ENCODE measurements at places on chromosomes 4 and X.

- no peak for DNase-seq
Measured at GRCh38 chrX:83829874-83830273, 31.1 kb upstream of the CYLC1 start.

DNA sequence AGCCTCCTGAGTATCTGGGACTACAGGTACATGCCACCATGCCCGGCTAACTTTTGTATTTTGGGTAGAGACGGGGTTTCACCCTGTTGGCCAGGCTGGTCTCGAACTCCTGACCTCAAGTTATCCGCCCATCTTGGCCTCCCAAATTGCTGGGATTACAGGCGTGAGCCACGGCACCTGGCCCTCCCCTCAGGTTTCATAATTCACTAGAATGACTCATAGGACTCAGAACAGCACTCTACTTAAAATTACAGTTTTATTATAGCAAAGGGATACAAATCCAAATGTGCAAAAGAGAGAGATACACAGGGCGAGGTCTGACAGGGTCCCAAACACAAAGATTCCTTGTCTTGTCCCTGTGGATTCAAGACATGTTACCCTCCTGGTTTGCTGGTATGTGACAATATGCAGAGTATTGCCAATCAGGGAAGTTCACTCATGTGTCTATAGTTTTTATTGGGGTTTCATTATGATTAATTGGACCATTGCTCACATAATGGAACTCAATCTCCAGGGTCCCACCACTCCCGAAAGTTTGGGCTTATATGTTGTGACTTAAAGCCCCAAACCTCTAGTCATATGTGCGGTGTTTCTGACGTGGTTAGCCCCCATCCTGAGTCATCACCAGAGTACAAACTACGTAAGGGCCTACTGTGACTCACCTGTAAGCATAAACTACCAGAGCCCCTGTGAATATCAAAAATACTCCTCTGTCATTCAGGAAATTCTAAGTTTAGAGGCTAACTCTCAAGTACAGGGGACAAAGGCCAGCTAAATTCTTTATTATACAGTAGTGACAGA is 5.2 kb downstream of the YIPF6 start:
- no peak for DNase-seq

DNA sequence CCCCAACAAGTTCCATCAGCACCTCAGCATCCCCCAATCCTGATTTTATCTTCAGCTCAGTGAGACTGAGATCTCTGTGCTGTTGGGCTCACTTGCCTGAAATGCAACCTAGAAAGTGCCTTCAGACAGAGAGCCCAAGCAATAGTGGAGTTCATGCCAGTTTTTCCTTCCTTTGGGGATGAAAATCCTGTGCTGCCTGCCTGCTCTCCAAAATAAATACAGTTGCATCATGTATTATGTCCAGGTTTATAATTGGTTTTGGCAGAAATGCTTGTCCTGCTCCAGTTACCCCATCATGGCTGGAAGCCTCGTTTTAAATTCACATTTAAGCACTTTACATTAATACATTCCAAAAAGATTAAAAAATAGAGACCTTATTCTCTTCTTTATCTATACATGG is 1865.5 kb upstream of the TENM3 start:
- no peak for DNase-seq

DNA sequence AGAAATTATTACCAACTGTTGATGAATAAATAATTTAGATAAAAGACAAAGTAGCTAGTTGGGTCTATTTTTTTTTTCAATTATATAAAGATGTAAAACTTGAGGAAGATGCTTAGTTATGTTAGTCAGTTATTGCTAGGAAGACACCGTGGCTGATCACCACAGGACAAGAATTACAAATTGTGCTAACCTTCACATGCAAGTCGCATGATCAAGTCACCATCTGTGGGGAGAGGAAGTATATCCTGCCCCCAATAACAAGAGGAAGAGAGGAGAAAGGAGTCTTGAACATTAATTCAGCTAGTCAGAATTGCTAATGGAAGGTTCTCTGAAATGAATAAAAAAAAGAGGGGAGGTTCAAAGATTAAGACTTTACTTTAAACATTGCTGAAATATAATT is 52.3 kb downstream of the CPEB2 start:
- no peak for DNase-seq

- DNase-seq: no peak
Measured at GRCh38 chr4:83389756-83390505, 55.3 kb upstream of the HPSE start.

DNA sequence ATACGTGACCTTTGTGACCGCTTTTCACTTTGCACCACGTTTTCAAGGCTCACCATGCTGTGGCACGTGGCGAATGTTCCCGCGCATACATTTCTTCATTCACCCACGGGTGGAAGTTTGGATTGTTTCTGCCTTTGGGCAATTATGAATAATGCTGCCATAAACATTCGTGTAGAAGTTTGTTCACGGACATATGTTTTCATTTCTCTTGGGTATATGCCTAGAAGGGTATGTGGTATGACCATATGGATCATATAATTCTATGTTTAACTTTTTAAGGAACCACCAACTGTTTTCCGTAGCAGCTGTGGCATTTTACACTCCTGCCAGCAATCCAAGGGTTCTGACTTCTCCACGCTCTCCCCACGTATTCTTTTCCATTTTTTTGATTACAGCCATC is 60.9 kb upstream of the MXD4 start:
- no peak for DNase-seq

DNA sequence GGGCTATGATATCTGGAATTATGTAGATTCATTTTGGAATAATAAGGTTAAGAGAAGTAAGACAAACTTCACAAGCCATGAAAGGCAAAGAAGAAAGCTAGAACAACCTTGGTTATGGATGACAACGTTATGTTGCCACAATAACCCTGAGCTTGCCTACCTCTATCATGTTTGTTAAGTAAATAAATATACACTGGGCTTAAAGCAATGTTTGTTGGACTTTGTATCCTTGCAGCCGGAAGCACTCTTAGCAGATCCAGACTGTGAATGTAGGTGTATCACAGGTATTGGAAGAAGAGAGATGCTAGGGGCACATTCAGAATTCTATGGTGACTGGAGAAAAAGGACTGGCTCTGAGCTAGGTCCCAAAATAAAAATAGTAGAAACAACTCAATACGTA is 214.4 kb downstream of the HS3ST1 start:
- DNase-seq: no peak
